AG10803 (cell line): ENCODE measurements at places on chromosomes 5 and 9.

DNA sequence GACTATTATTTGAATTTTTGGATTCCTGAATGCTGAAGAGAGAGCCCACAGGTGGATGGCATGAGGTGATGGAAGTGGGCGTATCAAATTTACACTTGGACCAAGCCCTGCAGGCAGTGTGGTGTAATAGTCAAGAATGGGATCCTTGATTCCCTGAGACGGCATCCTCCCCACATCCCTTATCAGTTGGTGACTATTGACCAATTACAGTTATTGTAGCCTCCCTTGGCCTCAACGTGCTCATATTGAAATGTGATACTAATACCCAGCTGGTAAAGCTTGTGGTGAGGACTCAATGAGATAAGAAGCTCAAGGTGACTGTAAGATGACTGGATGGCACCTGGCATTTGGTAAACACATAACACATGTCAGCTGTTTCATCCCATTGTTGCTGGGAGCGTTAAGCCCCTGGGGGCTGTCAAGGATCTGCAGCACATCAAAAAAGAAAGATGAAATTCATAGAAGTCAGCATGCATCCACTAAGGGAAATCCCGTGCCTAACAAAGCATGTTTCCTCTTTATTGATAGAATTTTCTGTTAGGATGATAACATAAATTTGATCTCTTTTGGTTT is 65.6 kb upstream of the IRX2 start:
- DNase-seq, result no peak

DNA sequence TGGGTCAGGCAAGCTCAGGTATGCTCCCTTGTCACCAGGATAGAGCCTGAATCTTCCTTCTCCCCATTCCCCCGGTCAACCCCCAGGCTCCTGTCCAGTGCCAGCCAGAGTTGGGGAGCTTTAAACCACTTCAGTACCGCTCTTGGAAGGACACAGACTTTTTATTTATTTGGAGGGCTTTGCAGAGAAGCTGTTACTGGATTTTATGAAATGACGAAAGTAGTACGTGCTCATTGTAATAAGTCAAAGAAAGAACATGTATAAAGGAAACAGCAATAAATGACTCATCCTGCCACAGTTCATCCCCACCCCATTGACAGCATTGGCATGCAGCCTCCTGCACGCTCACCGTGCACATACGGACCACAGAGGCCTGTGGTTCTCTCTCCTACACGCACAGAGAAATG is 230.3 kb downstream of the AUH start:
- peak; percentile 98 for DNase-seq

GRCh38 chr9:22342491-22343217 is 104.0 kb upstream of the DMRTA1 start:
- peak; percentile 32 for DNase-seq

GRCh38 chr9:33332011-33332410 is 41.7 kb downstream of the NFX1 start:
- DNase-seq, result peak; percentile 13

DNA sequence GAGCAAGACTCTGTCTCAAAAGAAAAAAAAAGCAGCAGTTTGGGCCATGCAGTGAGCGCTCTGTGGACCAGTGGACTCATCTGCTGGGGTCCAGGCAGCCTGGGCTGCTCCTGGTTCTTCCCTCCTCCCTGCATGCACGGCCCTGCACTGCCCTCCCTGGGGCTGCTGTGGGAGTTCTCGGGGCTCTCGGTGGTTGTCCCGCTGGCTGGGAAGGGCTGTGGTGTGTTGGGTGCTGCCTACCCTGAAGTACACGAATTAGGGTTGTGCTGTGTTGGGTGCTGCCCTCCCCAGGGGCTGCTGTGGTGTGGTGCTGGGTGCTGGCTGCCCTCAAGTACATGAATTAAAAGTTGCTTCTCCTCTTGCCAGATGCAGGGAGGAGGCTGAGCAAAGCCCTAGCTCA is 18.3 kb upstream of the CLPTM1L start:
- no peak for DNase-seq

DNA sequence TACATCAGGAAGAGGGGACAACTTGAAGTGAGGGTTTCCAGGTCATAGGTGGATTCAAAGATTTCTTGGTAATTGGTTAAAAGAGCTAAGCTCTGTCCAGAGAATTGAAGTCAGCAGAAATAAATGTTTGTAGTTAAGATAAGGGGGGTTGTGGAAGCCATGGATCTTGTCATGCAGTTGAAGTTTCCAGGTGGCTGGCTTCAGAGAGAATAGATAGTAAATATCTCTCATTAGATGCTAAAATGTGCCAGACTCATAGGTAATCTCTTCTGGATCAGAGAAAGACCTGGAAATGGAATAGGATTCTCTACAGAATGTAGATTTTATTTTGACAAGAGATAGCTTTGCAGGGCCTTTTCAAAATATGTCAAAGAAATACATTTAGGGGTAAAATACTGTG is 491.7 kb downstream of the PRR16 start:
- no peak for DNase-seq

DNA sequence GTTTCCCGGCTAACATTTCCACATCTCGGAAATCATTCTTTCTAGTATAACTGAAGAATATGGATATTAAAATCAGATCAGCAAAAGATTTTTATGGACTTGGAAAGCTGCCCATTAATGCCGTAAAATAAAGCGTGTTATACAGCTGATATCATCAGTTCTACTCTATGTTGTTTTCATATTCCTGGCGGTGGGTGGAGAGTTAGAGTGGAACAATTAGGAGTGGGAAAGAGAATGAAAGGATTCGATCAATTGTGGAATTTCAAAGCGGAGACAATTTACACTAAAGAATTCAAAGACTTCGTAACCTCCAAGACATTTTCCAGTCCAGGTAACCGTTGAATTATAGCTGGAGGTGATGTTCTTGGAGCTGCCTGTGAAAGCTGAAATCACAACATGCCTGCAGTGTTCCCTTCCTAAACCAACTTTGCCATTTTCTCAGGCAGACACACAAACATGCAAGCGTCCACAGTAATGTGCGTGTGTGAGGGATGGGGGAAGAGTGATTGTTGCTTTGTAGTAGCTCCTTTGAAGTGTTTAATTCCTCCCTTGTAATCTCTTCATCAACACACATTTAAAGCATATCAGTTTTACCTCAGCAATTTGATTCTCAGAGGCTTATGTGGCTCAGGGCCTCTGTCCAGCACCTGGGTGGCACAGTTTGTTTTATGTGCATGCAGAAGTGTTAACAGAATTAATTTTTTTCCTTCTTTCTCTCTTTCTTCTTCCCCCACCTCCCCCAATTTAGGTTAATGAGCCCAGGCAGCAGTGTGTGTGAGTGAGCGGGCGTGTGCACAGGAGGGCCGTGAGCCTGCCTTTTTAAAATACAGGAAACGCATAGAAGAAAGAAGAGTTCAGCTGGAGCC is 544.1 kb downstream of the RAB3C start:
- DNase-seq, result peak; percentile 61

- DNase-seq, result no peak
Measured at GRCh38 chr5:156456857-156457256, 129.9 kb downstream of the SGCD start.

GRCh38 chr5:115640274-115640673 is 14.4 kb upstream of the TMED7 start:
- DNase-seq, result no peak

GRCh38 chr9:110947491-110948044 is 90.7 kb downstream of the LPAR1 start:
- DNase-seq, result no peak

DNA sequence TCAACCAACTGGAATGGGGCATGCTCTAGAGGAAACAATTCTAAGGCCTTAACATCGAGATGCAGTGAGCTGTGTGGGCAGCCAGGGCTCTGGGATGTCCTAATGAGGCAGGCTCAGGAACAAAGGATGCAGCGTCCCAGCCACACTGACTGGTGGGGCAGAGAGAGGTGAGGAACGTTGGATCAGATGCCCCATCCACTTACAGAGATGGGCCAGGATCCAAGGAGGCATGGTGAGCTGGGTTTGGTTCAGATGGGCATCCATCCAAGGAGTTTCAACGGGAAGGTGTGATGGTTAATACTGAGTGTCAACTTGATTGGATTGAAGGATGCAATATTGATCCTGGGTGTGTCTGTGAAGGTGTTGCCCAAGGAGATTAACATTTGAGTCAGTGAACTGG is 15.5 kb upstream of the MARCHF6 start:
- no peak for DNase-seq

- DNase-seq, result no peak
Measured at GRCh38 chr9:123416176-123416575, 60.2 kb downstream of the CRB2 start.

- peak; percentile 2 for DNase-seq
Measured at GRCh38 chr5:41940641-41941040, 15.6 kb downstream of the FBXO4 start.

- DNase-seq, result peak; percentile 97
Measured at GRCh38 chr5:113122053-113122452, 145.5 kb downstream of the DCP2 start.

DNA sequence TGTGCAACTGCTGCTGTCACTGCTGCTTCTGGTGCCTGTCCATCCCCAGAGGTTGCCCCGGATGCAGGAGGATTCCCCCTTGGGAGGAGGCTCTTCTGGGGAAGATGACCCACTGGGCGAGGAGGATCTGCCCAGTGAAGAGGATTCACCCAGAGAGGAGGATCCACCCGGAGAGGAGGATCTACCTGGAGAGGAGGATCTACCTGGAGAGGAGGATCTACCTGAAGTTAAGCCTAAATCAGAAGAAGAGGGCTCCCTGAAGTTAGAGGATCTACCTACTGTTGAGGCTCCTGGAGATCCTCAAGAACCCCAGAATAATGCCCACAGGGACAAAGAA is 265 bp downstream of the CA9 start:
- no peak for DNase-seq

DNA sequence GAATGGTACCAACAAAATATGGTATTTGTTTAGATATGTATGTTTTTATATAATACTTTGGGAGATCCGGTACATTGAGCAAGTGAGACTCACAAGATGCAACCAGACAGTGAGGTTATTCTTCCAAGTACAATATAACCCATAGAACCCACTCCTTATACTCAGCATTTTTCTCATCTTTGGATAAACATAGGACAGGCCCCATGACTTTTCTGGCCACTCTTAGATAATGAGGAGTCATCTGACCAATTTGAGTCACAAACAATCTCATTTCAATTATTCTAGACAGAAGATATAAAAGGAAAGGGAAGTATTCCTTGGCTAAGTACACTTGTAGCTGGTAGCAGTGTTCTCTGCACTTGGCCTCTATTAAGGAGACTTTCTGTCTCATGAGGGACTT is 150.2 kb downstream of the SGCD start:
- no peak for DNase-seq

- DNase-seq, result no peak
Measured at GRCh38 chr5:135821802-135822201, 12.7 kb upstream of the SLC25A48 start.

DNA sequence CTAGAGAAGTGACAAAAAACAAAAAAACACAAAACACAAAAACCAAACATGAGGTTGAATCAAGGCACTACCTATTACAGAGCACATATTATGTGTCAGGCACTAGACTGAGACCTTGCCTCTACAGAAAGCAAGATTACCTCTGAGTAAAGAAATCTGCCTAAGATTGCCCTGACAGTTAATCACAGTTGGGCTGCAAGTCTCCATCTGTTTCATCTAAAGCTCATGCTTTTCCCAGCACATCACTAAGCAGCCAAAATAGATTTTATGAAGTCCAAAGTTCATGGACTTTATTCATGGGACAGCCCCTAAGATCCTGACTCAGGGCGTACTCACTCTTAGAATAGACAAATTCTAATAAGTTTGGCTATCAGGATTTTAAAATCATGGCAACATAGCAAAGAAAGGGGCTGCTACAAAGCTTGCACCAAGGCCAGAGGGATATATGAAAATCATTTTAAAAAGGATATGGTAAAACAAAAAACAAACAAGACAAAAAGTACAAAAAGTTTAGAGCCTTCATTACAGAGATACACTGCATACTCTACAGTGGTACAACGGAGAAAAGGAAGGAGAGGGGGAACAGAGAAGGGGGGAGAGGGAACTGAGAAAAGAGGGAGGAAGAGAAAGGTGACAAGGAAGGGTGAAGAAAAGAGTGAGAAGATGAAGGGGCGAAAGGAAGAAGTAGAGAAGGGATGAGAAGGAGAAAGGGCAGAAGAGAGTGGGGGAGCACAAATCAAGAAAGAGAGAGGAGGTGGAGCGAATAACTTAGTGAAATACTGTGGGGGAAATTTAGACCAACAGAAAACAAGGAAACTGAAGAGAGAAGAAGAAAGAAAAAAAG is 58.2 kb downstream of the RICTOR start:
- DNase-seq, result peak; percentile 73

DNA sequence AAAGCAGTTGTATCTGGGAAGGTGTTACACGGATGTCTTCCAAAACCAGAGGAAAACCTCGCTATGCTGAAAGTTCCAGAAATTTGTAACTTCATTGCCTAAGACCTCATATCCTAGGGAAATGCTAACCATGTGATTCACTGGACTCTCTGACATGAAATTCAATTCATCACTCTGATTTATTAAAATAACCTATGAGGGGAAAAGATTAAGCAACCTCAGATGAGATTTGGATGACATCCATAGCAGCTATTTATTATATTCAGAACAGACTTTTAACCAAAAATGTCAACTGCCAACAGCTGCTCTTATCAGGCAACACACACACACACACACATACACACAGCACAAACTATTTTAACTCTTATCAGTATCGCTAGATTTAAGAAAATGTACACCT is 1006.4 kb upstream of the CTNND2 start:
- no peak for DNase-seq

GRCh38 chr9:21747175-21747574 is 55.3 kb upstream of the MTAP start:
- peak; percentile 88 for DNase-seq

- DNase-seq, result peak; percentile 66
Measured at GRCh38 chr5:57470339-57470738, 12.3 kb downstream of the ACTBL2 start.

DNA sequence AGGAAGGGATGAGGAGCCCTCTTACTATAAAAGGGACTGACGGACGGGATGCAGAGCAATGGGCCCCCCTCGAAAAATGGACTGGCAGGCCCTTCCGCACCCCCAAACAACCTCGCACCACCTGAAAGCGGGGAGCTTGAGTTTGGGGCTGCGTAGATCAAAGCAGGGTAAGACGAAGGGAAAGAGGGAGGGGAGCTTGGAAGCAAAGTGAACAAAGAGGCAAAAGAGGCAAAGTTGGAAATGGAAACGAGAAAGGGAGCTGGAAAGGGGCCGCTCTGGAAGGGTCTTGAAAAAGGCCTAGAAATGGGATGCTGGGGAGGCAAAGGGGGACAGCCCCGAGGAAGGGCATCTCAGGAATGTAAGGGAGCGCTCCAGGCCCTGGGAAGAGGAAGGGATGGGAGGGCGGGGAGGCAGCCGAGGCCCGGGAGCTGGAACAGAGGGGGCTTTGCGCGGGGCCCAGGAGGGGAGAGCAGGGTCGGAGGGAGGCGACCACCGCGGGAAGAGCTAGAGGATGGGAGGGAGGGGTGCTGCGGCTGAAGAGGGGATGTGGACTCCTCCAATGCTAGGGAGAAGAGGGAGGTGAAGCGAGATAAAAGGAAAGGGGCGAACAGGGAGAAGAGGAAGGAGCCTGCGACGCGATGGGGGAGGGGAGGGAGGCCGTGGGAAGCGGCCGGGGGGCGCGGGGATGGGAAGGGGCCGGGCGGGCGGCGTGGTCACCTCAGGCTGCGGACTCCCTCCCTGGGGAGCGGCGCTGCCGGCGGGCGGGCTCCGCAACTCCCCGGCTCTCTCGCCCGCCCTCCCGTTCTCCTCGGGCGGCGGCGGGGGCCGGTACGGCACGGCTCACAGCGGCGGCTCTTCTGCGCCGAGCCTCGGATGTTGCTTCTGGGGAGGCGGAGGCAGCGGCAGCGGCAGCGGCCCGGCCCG is 577 bp downstream of the RNF145 start:
- DNase-seq, result peak; percentile 48

- DNase-seq, result no peak
Measured at GRCh38 chr5:149358294-149358651, 427 bp downstream of the PCYOX1L start.
